ENCODE measurements at places on chromosomes 2 and 18.

- DNase-seq, result no peak
Observed at GRCh38 chr18:54612237-54612636, 21.2 kb downstream of the DYNAP start.

- no peak for DNase-seq
Observed at GRCh38 chr2:25895610-25896009, 17.3 kb upstream of the ASXL2 start.

- no peak for DNase-seq
Observed at GRCh38 chr2:161486111-161486510, 70.0 kb downstream of the TBR1 start.

DNA sequence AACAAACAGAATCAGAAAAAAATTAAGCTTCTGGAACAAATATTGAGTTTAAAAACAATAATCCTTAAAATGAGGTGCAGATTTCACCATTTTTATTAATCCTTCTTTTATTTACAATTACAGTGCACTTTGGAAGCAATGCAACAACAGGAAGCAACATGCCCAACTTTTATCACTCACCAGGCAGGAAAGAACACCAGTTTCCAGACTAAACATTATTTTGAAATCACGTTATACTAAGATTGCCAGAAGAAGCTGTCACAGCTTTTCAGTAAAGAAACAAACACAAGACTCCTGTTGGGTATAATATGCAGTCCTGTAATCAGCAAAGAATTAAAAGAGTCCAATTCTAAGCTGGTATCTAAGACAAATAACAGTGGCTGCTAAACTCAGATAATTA lies 137.9 kb upstream of the ZC3H15 start:
- no peak for DNase-seq

Data from Panc1 (cell line).